ENCODE measurements at places on chromosomes 11 and 22.
A peak's percentile ranks its signal among the peaks of the same experiment; 100 is the strongest.

GRCh38 chr22:30705710-30706651 lies 11.3 kb downstream of the OSBP2 start:
- H3K4me3 ChIP-seq, result no peak overlapping the region
- no peak for DNase-seq
- H3K36me3 ChIP-seq, result peaks cover 1% of the 10 kb centered on the region

- no peak overlapping the region for H3K4me3 ChIP-seq
- no peak for DNase-seq
- H3K27ac ChIP-seq, result peak overlapping the region; percentile 31
Measured at GRCh38 chr11:66359662-66360087, 11.9 kb downstream of the SLC29A2 start.

- no peak for DNase-seq
- no peak overlapping the region for H3K4me3 ChIP-seq
- H3K27me3 ChIP-seq, result peaks cover 4% of the 10 kb centered on the region
- no peaks in the 10 kb centered on the region for H3K36me3 ChIP-seq
- H3K27ac ChIP-seq, result no peak overlapping the region
- no peaks in the 10 kb centered on the region for H3K4me1 ChIP-seq
Measured at GRCh38 chr22:27372969-27373670, 428.4 kb downstream of the MN1 start.

DNA sequence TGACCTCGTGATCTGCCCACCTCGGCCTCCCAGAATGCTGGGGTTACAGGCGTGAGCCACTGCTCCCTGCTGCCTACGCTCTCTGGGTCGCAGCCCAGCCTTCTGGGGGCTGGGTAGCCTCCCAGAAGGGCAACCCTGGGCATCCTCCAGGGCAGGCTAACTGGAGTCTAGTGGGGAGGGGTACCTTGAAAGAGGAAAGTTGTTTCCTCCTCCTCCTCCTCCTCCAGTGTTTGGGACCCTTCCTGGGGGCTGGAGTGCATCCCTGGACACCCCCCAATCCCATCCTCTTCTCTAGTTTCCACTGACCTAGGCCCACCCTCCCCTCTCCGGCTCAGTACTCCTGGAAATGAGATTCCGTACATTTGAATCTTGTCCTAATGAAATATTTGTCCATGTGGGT lies 1.3 kb downstream of the PNPLA3 start:
- peaks cover 13% of the 10 kb centered on the region for H3K27me3 ChIP-seq
- peaks cover 6% of the 10 kb centered on the region for H3K4me1 ChIP-seq
- peak overlapping the region; percentile 73 for H3K4me3 ChIP-seq
- no peaks in the 10 kb centered on the region for H3K36me3 ChIP-seq

GRCh38 chr11:63680834-63681320 lies 423 bp upstream of the RTN3 start:
- H3K27ac ChIP-seq, result peak overlapping the region; percentile 91
- DNase-seq, result no peak
- H3K4me3 ChIP-seq, result peak overlapping the region; percentile 91
- H3K4me1 ChIP-seq, result peaks cover 32% of the 10 kb centered on the region

GRCh38 chr11:82899957-82900276 lies 313 bp downstream of the PRCP start:
- peaks cover 75% of the 10 kb centered on the region for H3K4me1 ChIP-seq
- DNase-seq, result no peak
- H3K27ac ChIP-seq, result peak overlapping the region; percentile 100
- peak overlapping the region; percentile 99 for H3K4me3 ChIP-seq
- H3K27me3 ChIP-seq, result no peaks in the 10 kb centered on the region
- H3K36me3 ChIP-seq, result peaks cover 6% of the 10 kb centered on the region

GRCh38 chr11:39255648-39256047 lies 2203.8 kb downstream of the LRRC4C start:
- no peak overlapping the region for H3K27ac ChIP-seq
- DNase-seq, result no peak
- H3K27me3 ChIP-seq, result no peaks in the 10 kb centered on the region
- no peaks in the 10 kb centered on the region for H3K36me3 ChIP-seq

DNA sequence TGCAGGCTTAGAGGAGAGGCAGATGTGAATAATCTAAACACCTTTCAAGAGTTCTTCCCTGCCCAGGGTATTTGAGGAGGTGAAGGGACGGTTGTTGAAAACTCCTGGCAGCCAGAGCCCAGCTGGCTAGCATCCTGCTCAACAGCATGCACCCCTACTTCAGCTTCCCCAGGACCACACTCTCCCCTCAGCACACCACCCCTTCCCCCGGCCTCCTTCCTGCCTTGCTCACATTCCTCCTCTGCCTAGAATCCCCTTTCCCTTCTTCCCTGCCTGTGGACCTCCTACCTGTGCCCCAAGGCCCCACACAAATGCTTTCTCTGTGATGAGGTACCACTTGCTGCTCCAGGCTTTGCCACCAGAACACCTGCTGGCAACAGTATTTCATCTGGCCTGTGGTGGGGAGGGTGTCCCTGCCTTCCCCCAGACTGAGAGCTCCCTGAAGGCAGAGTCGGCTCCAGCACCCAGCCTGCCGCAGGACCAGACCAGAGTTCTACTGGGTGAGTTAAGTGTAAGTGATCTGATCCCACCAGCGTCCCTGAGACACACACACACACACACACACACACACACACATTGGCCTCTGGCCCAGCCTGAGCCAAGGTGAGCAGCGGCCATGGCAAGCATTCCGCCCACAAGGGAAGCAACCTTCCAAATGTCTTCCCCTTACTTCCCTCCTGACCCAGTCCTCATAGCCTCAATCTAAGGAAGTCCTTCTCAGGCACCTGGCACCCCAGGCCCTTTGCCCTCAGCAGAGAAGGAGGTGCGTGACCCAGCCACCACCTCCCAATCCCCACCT lies 79.5 kb downstream of the PDE2A start:
- no peaks in the 10 kb centered on the region for H3K36me3 ChIP-seq
- H3K4me3 ChIP-seq, result no peak overlapping the region
- H3K27me3 ChIP-seq, result peaks cover 39% of the 10 kb centered on the region
- H3K27ac ChIP-seq, result no peak overlapping the region
- H3K4me1 ChIP-seq, result peaks cover 20% of the 10 kb centered on the region

DNA sequence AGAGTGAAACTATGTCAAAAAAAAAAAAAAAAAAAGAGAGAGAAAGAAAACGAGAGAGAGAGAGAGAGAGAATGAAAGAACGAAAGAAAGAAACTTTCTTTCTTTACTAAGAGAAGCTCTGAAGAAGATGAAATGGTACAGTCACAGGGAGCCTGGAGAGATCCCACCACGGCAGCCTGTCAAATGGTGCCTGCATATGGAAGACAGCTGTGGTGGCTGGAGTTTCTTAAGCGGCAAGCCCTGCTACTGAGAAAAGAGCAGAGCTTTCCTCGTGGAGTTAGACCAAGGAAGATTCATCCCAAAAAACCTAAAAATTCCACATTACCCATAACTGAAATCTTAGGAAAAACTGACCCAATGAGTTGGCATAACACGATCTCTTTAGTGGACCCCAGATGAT lies 66.7 kb downstream of the MICAL3 start:
- H3K27ac ChIP-seq, result no peak overlapping the region
- no peaks in the 10 kb centered on the region for H3K27me3 ChIP-seq
- DNase-seq, result no peak
- H3K4me1 ChIP-seq, result no peaks in the 10 kb centered on the region
- H3K36me3 ChIP-seq, result no peaks in the 10 kb centered on the region

DNA sequence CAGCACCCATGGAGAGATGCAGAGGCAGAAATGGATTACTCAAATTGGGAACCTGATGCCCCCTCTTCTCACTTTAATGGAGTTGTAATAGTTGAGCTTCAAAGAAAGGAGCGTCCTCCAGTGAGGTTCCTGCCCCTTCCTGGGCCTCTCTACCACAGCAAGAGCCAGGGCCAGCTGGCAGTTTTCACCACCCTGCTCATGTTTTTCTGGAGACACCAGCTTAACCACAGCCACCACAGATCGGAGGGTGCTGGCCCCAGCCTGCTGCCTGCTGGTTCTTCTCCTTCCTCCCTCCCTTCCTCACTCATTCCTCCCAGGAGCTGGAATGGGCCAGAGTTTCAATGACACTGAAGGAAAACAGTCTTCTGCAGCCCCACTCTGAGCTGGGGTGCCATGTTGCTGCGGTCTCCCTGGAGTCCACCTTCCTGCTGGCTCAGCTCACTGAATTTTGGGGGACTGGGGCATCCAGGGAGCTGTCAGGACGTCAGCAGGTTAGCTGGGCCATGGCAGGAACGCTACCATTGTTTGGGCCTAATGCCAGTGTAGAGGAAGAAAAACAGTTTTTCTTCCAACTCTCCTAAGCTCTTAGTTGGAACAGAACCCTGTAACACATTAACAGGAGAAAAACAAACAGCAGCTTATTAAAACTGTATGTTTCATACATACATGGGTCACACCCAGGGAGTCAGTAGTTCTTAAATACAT lies 57.7 kb downstream of the TRAF6 start:
- H3K4me3 ChIP-seq, result peak overlapping the region; percentile 38
- DNase-seq, result no peak
- no peaks in the 10 kb centered on the region for H3K27me3 ChIP-seq
- peaks cover 54% of the 10 kb centered on the region for H3K4me1 ChIP-seq
- H3K27ac ChIP-seq, result peak overlapping the region; percentile 37
- H3K36me3 ChIP-seq, result peaks cover 62% of the 10 kb centered on the region

DNA sequence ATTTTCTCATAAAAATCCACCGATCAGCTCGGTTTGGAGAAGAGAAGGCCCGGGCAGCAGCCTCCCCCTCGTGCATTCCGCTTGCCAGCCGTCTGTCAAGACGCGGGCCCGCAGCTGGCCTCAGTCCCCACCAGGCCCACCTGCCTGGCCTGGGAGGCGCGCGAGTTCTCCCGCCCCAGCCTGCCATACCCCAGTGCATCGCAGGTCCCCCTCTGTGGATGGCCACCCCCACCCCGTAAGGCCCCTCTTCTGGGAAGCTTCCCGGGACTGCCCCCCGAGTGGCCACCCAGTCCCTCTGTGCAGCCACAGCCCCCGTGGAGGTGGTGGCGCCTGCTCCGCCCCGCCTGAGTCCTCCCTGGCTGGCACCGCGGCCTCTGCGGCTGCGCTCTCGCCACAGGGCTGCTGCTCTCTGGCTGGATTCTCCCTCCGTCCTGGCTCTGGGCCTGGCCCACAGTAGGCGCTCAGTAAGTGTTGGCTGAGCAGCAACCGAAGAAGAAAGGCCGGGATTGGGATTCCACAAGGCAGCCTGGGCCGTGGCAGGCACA lies 74.0 kb upstream of the TCF20 start:
- H3K27me3 ChIP-seq, result peaks cover 12% of the 10 kb centered on the region
- H3K27ac ChIP-seq, result no peak overlapping the region
- no peaks in the 10 kb centered on the region for H3K4me1 ChIP-seq
- no peaks in the 10 kb centered on the region for H3K36me3 ChIP-seq

DNA sequence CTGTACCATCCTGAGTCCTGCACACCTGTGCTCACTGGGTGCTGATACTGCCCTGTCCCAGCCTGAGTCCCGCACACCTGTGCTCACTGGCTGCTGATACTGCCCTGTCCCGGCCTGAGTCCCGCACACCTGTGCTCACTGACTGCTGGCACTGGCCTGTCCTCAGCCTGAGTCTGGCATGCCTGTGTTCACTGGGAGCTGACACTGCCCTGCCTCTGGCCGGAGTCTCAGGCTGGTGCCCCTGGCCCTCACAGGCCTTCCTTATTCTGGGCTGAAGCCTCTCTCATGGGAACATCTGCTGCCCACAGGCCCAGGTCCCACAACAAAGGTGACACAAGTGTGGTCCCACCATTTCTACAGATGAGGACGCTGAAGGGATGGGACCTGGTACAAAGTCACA lies 115.1 kb downstream of the MPPED1 start:
- no peaks in the 10 kb centered on the region for H3K36me3 ChIP-seq
- H3K27ac ChIP-seq, result no peak overlapping the region
- DNase-seq, result no peak
- no peaks in the 10 kb centered on the region for H3K27me3 ChIP-seq

GRCh38 chr22:49649166-49650068 lies 178.3 kb downstream of the BRD1 start:
- H3K36me3 ChIP-seq, result peaks cover 14% of the 10 kb centered on the region
- H3K4me3 ChIP-seq, result no peak overlapping the region

DNA sequence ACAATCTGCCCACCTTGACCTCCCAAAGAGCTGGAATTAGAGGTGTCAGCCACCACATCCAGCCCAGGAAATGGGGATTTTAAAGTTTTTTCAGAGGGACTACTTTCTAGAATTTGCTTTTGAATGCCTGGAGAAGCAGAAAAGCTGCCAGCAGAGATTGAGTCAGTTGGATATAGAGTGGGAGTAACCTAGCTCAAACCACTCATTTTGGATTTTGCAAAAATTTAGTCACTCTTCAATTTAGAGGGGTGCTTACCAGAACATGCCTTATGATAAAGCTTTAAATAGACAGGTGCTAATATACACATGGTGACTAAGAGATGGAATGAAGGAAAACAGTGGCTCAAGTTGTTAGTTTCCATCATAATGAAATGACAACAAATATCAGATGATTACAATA lies 26.5 kb upstream of the PSMA1 start:
- H3K36me3 ChIP-seq, result peaks cover 37% of the 10 kb centered on the region
- no peak for DNase-seq
- H3K4me1 ChIP-seq, result peaks cover 55% of the 10 kb centered on the region
- peak overlapping the region; percentile 64 for H3K27ac ChIP-seq
- H3K27me3 ChIP-seq, result no peaks in the 10 kb centered on the region

- H3K27ac ChIP-seq, result no peak overlapping the region
- H3K4me3 ChIP-seq, result no peak overlapping the region
- no peak for DNase-seq
- no peaks in the 10 kb centered on the region for H3K36me3 ChIP-seq
Measured at GRCh38 chr11:45211732-45212131, 65.3 kb downstream of the PRDM11 start.

- no peaks in the 10 kb centered on the region for H3K36me3 ChIP-seq
- peaks cover 5% of the 10 kb centered on the region for H3K4me1 ChIP-seq
Measured at GRCh38 chr22:22955866-22956535, 68.4 kb downstream of the IGLL5 start.

DNA sequence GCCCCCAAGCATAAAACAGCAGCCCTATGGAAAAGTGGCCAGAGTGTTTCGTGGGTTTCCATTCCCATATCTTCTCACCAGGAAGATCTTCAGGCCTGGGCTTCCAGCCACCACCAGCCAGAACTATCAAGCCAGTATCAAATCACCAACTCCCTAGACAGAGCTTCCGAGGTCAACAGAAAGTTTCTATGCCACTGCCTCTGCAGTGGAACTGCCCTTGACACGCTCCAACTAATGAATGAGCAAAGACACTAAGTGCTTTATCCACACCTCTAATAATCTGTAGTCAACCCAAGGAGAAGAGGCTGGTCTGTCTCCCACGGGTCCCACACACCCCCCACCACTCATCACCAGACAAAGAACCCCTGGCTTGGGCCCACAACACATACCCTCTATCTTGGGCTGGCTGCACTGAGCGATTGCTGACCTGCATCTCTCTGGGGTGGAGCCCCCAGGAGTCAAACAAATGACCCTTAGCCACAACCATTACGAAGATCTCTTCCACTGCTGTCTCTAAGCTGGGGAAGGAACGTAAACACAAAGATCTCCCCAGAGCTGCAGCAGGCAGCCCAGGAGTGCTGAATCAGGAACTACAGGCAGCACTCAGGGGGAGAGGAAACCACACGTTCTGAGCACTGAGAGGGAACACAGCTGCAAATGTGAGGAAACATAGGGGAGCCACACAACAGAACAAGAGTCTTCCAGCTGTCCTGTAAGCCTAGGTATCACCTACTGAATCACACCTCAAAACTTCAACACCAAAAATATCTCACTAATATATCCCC lies 9.7 kb downstream of the OR5AN1 start:
- H3K4me3 ChIP-seq, result no peak overlapping the region
- H3K4me1 ChIP-seq, result no peaks in the 10 kb centered on the region
- H3K36me3 ChIP-seq, result no peaks in the 10 kb centered on the region
- peaks cover 2% of the 10 kb centered on the region for H3K27me3 ChIP-seq
- no peak overlapping the region for H3K27ac ChIP-seq
- no peak for DNase-seq

Measured in activated T-helper 1 cell treated with anti-CD3 and anti-CD28 coated beads, Interleukin-12 subunit alpha, Interleukin-12 subunit beta, Interleukin-2, Interleukin-4 antibody, amounts not matched to agents 30 ng/mL and 10 ng/mL and 1 ng/mL, durations not matched to agents 14 hours and 24 hours and 36 hours (primary cell).